ENCODE measurements at places on chromosomes 13 and 19. TPM values are rescaled to one million over a fixed set of nuclear protein-coding genes. Genes with fewer than 3 reads are reported as not detected.
A peak's percentile ranks its signal among the peaks of the same experiment; 100 is the strongest.

GRCh38 chr19:34667349-34668076, 9.4 kb downstream of the SCGB2B2 start:
- H3K4me3 ChIP-seq = peak overlapping the region; percentile 22
- no peaks in the 10 kb centered on the region for H3K4me1 ChIP-seq
- peak; percentile 14 for DNase-seq
- no peak overlapping the region for H3K27ac ChIP-seq

- H3K4me1 ChIP-seq = peaks cover 2% of the 10 kb centered on the region
- H3K36me3 ChIP-seq = no peaks in the 10 kb centered on the region
- peak; percentile 91 for DNase-seq
- no peak overlapping the region for H3K4me3 ChIP-seq
- no peaks in the 10 kb centered on the region for H3K27me3 ChIP-seq
- no peak overlapping the region for H3K27ac ChIP-seq
Measured at GRCh38 chr19:51660975-51661600, 14.5 kb upstream of the SIGLEC14 start.

DNA sequence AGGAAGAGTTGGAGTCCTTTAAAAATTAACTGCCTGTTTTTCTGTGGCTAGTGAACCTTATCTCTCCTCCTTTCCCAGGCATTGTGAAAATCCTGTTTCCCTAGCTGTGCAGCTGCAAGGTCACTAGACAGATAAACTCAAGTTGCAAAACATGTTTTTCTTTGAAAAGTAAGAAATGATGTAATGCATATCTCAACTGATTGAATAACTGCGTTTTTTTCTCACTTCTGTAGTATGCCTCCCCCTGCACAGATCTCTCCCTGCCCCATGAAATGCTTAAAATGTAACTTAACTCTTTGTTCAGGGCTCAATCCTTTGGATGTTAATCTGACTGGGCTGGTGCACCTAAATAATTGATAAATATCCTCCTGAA, 27.7 kb upstream of the CYSLTR2 start:
- H3K36me3 ChIP-seq = no peaks in the 10 kb centered on the region
- H3K4me1 ChIP-seq = no peaks in the 10 kb centered on the region
- H3K4me3 ChIP-seq = no peak overlapping the region
- peak overlapping the region; percentile 84 for H3K27ac ChIP-seq
- H3K27me3 ChIP-seq = no peaks in the 10 kb centered on the region
- DNase-seq = no peak

DNA sequence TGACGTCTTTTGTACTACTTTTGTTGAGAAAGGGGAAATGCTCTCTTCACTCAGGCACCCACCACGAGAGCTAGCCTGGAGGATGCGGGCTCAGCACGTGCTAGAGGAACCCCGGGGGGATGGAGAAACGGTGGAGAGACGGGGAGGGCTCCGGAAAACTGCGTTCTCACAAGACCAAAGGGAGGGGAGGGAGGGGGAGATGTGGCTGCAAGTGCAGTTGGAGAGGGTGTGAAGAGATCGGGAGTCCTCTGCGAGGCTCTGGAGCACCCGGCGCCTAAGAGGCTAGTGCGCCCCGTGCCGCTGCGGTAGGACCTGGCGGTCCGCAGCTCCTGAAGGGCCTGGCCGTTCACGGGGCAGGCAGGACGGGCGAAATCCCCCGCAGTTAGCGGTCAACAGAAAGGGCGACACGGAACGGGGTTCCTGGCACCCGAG, 43.4 kb upstream of the XPO4 start:
- DNase-seq = no peak
- peaks cover 5% of the 10 kb centered on the region for H3K4me1 ChIP-seq
- H3K36me3 ChIP-seq = no peaks in the 10 kb centered on the region
- H3K27ac ChIP-seq = no peak overlapping the region

The CRB3 gene
- not detected for polyA plus RNA-seq

The NOVA2 gene
- polyA plus RNA-seq = not detected

DNA sequence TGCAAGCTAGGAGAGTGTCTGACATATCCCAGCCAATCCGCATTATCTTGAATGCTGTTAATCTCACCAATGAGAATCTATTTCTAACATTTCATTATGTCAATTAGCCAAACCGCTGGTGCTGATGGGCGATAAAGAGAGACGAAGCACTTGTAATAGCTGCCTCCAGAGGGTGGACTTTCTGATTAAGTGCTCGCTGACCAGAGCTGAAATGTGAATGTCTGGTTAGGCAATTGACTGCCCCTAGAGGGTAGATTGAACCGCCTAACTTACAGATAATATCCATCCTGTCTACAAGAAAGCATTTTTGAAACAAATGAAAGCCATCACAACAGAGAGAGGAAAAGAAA, 552 bp upstream of the GRWD1 start:
- DNase-seq = peak; percentile 85
- H3K27ac ChIP-seq = peak overlapping the region; percentile 84
- peaks cover 62% of the 10 kb centered on the region for H3K36me3 ChIP-seq
- no peaks in the 10 kb centered on the region for H3K27me3 ChIP-seq
- H3K4me3 ChIP-seq = peak overlapping the region; percentile 97

- no peak for DNase-seq
- peaks cover 11% of the 10 kb centered on the region for H3K36me3 ChIP-seq
- H3K4me1 ChIP-seq = no peaks in the 10 kb centered on the region
- no peaks in the 10 kb centered on the region for H3K27me3 ChIP-seq
- H3K4me3 ChIP-seq = no peak overlapping the region
Measured at GRCh38 chr13:26406791-26407190, 150.7 kb upstream of the WASF3 start.

DNA sequence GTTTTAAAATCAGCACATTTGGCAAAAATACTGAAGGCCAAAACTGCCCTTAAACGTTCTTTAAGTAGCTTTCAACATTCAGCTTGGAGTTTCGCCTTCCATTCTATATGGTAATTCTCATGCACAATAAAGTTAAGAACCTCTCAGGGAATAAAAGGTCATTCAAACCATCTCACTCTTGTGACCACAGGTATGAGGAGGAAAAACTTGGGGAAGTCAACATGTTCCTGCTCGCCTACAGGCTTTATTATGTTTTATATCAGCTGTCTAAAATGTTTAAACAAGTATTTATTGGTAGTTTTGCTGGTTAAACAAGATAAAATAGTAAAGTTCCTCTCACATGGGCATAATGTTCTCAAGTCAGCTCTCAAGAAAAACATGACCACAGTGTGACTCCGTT, 19.9 kb upstream of the TM9SF2 start:
- no peaks in the 10 kb centered on the region for H3K36me3 ChIP-seq
- H3K27me3 ChIP-seq = no peaks in the 10 kb centered on the region
- no peak overlapping the region for H3K27ac ChIP-seq
- H3K4me3 ChIP-seq = no peak overlapping the region
- no peaks in the 10 kb centered on the region for H3K4me1 ChIP-seq

The ZNF799 gene
- polyA plus RNA-seq = 1.6 TPM
